ENCODE measurements at places on chromosomes 7 and 10. TPM values are rescaled to one million over a fixed set of nuclear protein-coding genes. Genes with fewer than 3 reads are reported as not detected.

The MDH2 gene
- 422 TPM for total RNA-seq

The OR6B1 gene
- total RNA-seq = not detected

The CRHR2 gene
- 0.02 TPM for total RNA-seq

The TMEM26 gene
- 0.06 TPM for total RNA-seq

The HYAL4 gene
- total RNA-seq = not detected

The CASP7 gene
- 26.9 TPM for total RNA-seq

Measured in A549 treated with AZD2906 at 1 μM for 4 hours (cell line).